ENCODE measurements at places on chromosomes 3 and 15. TPM values are rescaled to one million over a fixed set of nuclear protein-coding genes. Genes with fewer than 3 reads are reported as not detected.
A peak's percentile ranks its signal among the peaks of the same experiment; 100 is the strongest.

The HDGFL3 gene
- 55.3 TPM for total RNA-seq

The TSPAN3 gene
- total RNA-seq = 417 TPM

DNA sequence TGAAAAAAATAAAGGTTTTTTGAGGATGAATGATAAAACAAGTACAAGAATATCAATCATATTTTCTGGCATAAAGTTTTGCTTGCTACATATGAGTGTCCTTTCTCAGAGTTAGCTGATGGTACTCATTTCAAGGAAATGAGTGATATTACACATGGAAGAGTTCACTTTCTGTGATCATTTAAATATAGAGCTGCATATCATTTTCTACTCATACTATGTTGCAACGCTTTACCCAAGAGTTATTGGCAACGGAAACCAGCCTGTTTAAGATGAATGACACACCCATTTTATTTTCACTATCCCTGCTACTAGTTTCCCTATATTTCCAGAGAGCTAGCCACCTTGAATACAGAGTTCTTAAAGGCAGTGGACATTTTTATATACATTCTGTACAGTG, 35.4 kb upstream of the RBMS3 start:
- DNase-seq = no peak

GRCh38 chr15:38877471-38877870, 312.9 kb upstream of the RASGRP1 start:
- no peak for DNase-seq

GRCh38 chr3:122576174-122576940, 1.1 kb upstream of the PARP15 start:
- DNase-seq = peak; percentile 44

GRCh38 chr3:126277629-126278378, 79.4 kb downstream of the KLF15 start:
- no peak for DNase-seq

- DNase-seq = no peak
Measured at GRCh38 chr15:75985971-75986370, 26.3 kb downstream of the NRG4 start.
